ENCODE measurements at places on chromosomes 13 and 19. TPM values are rescaled to one million over a fixed set of nuclear protein-coding genes. Genes with fewer than 3 reads are reported as not detected.

ZNF878 gene
- not detected for total RNA-seq

SELENOV gene
- total RNA-seq, result not detected

MADCAM1 gene
- not detected for total RNA-seq

IRS2 gene
- 38.3 TPM for total RNA-seq

ACTL9 gene
- not detected for total RNA-seq

NLRP12 gene
- 0.66 TPM for total RNA-seq

ELSPBP1 gene
- not detected for total RNA-seq

SYCN gene
- total RNA-seq, result 6.0 TPM

DNA sequence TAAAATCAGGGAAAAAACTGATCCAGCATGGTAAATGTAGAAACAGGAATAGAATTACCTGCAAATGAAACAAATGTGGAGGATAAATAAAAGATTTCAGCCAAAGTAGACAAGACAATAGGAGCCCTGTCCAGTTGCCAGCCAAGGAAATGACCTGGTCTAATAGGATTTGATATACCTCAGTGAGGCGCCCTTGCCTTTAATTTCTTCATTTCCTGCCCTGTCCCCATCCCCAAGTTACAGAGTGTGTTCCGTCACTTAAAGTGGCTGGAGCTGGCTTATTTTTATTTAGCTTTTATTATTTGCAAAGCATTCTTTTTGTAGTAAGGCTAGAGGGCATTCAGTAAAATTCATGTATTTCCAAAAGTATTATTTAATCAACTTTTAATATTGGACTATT is 1022.0 kb downstream of the EFNB2 start:
- DNase-seq, result no peak

DNA sequence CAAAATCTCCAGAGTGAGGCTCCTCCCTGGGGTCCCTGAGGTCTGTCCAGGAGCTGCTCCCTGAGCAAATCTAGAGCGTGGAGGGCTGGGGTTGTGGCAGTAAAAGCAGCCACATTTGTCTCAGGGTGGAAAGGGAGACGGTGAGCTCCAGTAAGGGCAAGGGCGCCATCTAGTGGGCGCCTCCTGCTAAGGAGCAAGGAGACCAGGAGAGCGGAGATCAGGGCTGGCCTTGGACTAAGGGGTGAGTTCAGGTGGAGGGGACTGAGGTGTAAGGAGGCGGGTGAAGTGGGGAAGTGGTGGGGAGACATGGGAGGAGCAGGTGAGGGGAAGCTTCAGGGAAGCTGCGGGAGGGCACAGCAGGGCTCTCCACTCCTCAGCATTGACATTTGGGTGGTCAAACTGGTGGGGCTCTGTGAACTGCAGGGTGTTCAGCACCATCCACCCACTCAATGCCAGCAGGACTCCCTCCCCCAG is 5.3 kb upstream of the CEACAM21 start:
- DNase-seq, result peak; percentile 66

- DNase-seq, result no peak
These were observed 136.8 kb upstream of the RNF113B start for GRCh38 chr13:98313922-98314292.

DNA sequence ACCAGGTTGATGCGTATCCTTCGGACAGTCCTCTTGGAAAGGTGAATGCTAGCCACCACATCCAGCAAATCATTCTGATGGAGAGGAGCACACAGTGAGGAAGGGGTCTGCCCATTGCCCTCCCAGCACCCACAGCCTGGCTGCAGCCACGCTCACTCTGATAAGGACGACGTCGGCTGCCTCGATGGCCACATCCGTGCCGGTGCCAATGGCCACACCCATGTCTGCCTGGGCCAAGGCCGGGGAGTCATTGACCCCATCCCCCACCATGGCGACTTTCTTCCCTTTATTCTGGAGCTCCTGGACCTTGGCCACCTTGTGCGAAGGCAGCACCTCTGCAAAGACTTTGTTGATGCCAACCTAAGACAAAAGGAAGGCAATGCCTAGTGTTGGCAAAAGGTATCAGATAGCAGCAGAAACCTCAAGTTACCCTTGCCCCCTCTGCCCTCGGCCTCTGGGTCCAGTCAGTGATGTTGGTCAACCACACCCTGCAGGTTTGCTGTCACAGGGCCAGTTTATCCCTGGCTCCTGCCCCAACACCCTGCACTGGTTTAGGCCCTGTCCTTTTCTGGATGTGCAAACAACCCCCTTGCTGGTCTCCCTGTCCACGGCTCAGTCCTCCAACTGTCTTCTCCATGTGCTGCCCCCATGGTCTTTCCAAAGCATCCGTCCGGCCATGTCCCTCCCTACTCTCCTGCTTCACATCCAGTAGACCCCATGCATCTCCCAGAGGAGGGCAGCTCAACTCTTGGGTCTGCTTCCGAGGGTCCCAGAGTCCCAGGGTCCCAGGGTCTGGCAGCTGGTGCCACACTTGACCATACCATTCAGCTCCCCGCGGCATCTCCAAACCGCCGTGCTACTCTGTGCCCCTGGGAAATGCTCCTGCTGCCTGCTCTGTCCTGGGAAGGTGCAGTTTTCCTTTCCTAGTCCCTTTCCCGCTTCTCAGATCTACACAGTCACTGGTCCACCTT is 73.6 kb downstream of the ATP7B start:
- DNase-seq, result no peak

GRCh38 chr13:40697711-40698110 is 31.3 kb upstream of the FOXO1 start:
- no peak for DNase-seq

- DNase-seq, result no peak
These were observed 71.7 kb downstream of the STK24 start for GRCh38 chr13:98505217-98505616.

- DNase-seq, result no peak
These were observed 13.2 kb downstream of the DNAJC15 start for GRCh38 chr13:43036351-43037250.

- peak; percentile 44 for DNase-seq
These were observed 5.7 kb downstream of the REX1BD start for GRCh38 chr19:18594096-18594823.

GRCh38 chr13:45950386-45951000 is 98.9 kb upstream of the SIAH3 start:
- peak; percentile 18 for DNase-seq

DNA sequence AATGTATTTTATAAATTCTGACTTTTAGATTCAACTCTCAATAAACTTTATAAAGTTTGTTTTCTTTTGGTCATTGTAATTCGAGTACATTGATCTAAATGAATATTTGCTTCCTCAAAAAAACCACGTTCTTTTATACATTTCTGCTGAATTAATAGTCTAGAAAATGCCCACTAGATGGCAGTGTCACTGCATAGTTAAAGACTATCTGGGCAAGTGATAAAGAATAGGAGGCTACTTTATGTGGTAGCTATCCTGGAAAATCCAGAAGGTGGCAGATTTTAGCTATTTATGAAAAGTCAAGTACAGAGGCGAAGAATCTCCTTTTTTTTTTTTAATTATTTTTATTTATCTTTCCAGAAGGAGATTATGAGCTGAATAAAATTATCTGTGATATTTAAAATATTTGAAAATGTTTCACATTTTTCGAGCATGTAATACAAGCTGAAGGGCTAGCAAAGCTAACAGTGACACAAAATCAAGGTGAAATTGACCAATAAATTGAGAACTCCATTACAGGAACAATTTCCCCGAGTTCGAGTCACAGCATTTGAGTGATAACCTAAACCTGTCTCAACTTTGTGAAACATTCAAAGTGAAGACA is 221.8 kb downstream of the OLFM4 start:
- DNase-seq, result peak; percentile 68

DNA sequence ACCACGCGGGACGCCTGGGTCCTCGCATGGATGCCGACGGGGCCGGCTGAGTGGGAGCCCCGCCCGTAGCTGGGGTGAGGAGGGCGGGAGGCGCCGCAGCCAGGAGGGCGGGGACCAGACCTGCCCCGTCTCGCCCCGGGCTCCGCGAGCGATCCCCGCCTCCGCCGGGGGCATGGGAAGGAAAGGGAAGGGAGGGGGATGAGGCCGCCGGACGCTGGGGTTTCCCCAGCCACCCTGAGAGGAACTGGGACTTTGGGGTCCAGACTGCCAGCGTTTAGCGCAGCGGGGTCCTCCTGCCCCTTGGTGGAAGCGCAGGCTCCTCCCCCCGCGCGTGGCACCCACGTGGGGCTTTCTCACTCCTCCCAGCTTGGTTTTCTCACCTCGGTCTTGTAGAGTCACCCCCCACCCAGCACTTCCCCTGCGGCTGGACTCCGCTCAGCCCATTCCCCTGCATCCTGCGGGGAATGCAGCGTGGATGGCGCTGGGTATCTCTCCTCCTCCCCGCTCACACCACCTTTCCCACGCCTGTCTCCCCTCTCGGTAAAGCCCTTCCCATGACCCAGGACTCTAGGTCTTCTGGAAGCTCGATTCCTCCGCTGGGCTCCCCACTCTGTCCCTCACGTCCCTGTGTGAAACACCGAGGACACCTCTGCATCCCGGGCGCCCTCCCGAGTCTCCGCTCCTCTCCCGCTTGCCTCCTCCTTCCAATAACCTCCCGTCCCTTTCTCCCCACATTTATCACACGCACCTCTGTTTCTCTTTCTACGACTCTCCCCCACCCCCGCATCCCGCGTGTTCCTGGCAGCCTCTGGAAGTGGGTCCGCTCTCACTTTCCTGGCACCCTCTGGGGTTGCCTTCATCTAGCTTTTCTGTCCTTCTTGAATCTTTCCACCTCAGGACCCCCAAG is 2.1 kb downstream of the TGFB1 start:
- DNase-seq, result no peak

DNA sequence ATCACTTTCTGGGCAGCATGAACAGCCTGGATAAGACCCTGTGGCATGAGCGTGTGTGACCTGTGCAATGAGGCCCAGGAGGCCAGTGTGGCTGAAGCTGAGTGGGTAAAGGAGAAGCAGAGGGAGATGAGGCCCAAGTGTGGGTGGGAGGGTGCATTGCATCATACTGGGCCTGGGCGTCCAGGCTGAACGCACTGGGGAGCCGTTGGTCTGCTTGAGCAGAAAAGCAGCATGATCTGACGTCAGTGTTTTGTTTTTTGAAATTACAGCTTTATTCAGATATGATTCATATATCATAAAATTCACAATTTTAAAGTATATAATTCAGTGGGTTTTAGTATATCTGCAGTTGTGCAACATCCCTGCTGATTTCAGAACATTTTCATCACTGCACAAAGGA is 409.7 kb downstream of the HS6ST3 start:
- no peak for DNase-seq

GRCh38 chr13:49791711-49792549 is 552 bp downstream of the KPNA3 start:
- DNase-seq, result no peak

- no peak for DNase-seq
These were observed 3.5 kb upstream of the LHB start for GRCh38 chr19:49020342-49020741.

DNA sequence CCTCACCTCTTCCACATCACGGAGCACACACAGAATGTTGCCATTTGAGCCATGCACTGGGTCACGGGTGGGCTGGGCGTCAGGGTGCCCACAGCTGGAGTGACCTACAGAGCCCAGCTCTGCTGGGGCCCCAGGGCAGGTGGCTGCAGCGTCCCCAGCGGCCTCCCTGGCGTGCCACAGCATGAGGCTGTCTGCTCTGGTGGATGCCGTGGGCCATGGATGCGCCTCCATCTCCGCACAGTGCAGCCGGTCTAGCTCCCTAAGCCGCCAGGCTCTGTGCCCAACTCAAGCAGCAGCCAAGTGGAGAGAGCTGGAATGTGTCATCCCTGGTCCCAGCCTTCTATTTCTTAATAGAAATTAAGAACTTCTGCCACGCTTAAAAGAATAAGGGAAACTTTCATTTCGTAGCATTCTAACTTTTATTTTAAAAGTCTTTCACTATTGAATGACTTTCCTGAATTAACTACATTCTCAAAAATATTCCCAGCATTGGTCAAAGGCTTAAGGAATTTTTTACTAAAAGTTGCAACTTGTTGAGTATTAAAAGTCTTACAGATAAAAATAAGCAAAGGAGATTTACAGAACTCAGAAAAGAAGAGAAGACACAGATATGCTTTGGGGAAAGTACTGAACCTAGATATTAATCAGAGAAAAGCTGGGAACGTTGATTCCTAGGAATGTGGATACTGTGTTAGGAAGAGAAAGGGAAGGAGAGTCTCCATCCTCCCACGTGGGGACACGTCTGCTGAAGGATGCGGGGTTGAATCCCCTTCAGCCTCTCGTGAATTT is 59.3 kb downstream of the ATP11A start:
- DNase-seq, result peak; percentile 60

DNA sequence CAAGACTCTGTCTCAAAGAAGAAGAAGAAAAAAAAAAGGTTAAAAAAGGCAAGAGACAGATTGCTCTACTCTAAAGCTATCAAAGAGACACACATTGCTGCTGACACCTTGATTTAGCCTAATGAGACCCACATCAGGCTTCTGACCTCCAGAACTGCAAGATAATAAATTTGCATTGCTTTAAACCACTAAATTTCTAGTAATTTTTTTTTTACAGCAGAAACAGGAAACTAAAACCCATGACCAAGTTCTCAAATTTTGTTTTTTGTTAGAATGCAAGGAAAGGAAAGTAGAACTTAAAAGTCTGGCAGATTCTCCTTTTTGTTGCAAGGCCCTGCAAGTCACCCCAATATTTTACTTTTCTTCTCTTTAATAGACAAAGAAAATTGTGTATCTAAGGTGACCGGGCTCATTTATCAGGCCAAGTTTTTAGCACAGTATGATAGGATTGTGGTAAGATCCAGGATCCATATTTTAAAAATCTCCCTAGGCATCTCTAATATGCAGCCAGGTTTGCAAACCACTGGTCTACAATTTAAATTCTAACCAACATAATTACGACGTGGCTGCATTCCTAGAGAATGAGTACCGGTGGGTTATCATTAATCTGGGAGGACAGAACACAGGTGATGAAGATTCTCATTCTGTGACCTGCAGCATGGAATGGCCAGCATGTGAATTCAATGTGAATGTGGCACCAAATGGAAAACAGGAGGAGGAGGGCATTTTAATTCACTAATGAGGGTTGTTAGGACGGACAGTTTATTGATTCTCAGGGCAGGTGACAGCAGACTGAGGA is 56.7 kb upstream of the MED4 start:
- no peak for DNase-seq

DNA sequence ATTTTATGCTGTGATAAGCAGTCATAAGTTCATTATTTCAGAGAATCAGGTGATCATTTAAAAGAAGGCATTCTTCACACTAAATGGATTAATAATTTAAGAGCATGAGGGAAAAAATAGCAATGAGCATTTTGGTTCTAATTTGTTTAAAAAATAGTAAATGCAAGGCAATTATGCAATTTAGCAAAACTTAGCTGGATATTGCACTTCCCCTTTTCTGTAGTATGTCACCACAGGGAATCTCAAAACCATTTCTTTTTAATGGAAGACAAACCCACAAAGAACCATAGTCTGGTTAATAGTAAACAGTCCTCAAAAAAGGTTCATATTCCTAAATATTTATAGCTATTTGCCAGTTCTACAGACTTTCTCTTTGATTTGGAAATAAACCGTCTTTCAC is 30.2 kb downstream of the COG6 start:
- DNase-seq, result no peak

DNA sequence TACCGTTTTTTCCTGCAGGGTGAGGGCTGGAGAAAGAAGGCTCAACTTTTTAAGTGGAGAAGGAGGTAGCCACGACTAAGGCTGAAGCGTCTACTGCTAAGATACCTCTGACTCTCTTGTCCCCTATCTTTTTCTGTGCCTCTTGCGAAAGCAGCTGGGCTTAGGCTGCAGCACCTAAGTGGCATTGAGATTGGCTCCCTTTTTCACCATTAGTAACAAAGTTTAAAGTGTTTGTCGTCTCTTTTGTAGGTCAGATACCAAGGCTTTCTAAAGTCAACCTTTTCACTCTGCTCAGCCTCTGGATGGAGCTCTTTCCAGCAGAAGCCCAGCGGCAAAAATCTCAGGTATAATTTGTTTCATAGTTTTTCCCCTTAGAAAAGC is 887 bp downstream of the CDADC1 start:
- DNase-seq, result no peak

Data from tibial nerve (tissue), 4 donors.